ENCODE measurements at places on chromosomes 11 and 22.

- no peak for DNase-seq
Observed at GRCh38 chr11:60982184-60982583, 10.7 kb downstream of the CD6 start.

DNA sequence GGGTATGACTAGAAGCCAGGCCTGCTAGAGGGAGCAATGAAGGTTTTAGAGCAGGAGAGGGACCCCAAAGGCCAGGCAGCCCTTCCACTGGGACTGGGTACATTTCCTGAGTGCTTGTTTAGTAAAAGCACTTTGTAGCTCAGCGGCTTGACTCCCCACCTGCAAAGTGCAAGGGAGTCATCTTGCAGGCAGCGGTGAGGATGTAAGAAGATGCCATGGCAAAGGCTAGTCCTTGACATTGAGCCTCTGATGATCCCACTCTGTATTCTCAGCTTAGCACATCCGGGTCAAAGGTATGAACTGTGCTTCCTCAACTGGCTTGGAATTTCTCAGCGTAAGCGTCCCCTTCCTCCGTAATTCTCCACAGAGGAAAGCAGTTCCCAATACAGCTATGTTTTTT, 3.1 kb upstream of the UBE2L3 start:
- DNase-seq, result no peak

DNA sequence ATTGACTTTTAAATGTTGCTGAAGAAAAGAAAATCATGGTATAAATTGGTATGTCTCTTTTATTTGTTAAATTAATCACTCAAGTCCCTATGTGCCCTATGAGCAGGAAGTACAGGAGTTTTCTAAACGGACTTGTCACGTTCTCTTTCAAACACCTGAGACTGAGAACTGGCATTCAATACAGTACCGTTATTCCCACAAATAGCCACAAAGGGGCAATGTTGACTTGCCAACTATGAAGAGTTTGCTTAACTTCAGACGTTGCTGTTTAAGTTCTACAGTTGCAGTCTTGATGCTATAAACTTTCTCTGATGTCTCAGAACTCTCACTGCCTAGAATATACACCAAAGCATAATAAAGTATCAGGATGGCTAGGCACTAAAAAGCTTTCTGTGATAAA, 7.6 kb downstream of the OR56A1 start:
- no peak for DNase-seq

DNA sequence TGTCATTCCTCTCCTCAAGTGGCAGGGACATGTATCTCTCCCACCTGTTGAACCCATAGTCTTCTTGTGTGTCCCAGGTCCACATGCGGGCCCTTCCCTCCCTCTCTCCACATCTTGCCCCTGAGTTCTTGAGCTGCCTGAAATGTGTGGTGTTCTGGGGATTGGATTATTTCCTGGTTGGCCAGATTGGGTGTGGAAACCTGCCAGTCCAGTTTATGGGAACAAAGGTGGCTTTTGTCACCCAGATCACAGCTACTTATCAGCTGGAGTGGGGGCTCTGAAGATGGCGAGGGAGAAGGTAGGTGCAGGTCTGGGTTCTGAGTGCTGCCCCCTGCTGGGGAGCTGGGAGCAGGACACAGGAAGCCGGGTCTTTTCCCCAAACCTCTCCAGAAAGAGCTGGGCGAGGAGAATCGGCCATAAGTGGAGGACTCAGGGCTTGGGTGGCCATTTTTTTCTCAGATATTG, 14.2 kb downstream of the DTX4 start:
- DNase-seq, result no peak

- no peak for DNase-seq
Observed at GRCh38 chr11:11243209-11243589, 109.9 kb downstream of the CSNK2A3 start.

DNA sequence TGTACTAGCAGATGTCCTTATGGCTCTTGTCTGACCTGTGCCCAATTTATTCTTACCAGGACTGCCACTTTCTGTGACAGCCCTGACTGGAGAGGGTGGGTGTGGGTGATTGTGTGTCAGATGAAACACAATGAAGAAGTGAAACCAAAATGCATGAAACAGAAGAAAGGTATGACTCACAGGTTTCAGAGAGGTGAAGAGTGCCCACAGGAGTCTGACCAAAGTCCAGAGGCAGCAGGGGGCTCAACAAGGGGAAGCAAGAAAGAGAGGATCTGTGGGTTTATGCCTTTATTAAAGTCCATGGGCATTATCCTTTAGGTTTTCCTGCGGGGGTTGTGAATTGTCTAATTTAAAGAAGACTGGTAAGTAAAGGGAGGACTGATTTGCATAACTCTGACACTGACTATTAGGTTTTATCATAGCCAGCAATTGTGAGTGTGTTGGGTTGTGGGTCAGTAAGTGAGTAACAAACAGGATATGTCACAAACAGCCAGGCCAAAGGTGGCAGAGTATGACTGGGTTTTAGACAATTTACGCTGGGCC, 3.9 kb upstream of the OR4C6 start:
- DNase-seq, result no peak

DNA sequence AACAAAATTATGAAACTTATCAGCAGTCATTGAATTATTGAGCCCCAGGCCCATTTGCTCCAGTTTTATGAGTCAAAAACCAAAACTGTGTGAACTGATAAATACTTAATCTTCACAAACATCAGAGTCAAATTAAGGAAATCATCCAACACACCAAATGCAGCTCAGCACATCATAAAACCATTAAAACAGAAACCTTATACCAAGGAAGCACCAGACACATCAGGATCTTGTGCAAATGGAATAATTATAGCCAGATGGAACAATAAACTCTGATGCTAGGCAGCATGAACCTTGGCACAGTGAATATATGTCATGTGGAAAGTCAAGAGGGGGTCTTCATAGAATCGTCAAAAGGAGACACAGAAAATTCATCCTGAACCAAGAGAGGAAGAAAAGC, 410.7 kb upstream of the API5 start:
- no peak for DNase-seq

GRCh38 chr22:46339956-46340355, 4.4 kb downstream of the TRMU start:
- DNase-seq, result no peak

DNA sequence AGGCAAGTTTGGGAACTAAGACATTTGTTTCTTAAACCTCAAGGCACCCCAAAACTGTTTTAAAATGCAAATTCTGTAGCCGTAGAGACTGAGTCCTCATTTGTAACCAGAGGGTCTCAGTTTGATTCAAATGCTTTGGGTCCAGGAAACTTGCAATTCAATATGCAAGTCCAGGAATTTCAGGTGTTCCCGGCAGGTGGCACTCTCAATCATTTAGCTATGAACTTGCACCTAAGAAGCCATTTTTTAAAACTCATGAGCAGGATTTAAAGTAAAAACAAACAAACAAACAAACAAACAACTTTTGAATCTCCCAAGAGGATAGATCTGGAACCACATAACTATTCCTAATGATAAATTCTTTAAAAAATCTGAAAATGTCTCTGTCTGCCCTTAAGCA, 8.7 kb upstream of the ABTB2 start:
- DNase-seq, result no peak

DNA sequence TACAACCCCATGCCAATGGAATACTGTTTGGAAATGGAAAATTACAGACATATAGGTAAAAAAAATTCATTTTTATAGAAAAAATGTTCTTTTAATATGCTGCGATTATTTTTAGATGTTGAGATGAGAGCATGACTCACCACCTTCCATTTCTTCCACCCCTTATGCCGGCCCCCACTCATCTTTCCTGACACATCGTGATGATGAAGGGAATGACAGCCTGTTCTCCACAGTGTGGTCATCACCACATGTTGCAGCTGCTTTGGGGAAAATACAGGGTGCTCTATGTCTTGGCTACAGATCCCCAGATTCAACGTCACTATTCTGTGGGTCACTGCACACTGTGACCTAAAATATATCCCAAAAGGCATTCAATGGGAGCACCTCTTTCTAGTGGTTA, 916.2 kb downstream of the METTL15 start:
- DNase-seq, result no peak

GRCh38 chr11:111367411-111368284, 11.4 kb downstream of the POU2AF1 start:
- no peak for DNase-seq

GRCh38 chr22:50270666-50271394, 650 bp upstream of the MAPK11 start:
- no peak for DNase-seq

Data from AG04450 (cell line).